Memory B cell (primary cell): ENCODE measurements at places on chromosomes 11 and 22.
A peak's percentile ranks its signal among the peaks of the same experiment; 100 is the strongest.

- no peak for DNase-seq
Observed at GRCh38 chr11:1208394-1209261, 14.2 kb upstream of the MUC5B start.

- DNase-seq, result no peak
Observed at GRCh38 chr11:21625982-21626381, 566.9 kb upstream of the ANO5 start.

- no peak for DNase-seq
Observed at GRCh38 chr11:11577932-11578911, 43.6 kb downstream of the GALNT18 start.

DNA sequence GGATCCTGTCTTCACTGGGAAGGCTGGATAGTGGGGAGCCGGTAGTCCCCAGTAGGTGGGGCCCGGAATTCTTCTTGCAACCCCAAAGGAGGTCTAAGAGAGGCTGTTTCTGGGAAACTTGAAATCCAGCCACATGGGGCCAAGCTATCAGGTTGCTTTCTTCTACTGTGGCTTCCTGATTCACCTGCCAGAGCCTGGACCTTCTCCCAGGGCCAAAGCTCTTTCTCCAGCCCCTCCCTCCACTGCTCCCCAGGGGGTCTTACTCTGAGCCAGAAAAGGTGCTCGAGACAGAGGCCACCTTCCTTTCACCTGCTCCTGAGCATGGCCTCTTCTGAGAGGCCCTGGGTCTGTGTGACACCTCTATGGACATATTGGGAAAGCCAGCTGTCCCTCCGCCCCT, 9.1 kb downstream of the TST start:
- DNase-seq, result no peak

GRCh38 chr11:79028225-79028624, 412.6 kb downstream of the TENM4 start:
- no peak for DNase-seq

GRCh38 chr11:34909955-34910354, 6.2 kb downstream of the APIP start:
- no peak for DNase-seq

DNA sequence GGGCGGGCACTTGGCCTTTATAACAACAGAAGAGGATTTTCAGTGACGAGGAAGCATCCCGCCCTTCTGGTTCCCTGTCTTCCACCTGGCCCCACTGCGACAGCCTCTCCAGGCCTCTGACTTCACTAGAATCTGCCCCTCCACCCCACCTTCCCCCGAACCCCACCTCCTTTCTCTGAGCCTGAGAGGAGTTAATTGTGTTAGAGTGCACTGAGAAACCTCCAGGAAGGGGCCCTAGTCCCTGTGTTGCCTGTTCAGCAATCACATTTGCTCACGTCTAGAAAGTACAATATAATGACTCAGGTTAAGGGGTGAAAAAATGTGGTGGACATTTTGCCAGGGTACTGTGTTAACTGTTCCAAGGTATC, 38.8 kb downstream of the PTPRJ start:
- no peak for DNase-seq

DNA sequence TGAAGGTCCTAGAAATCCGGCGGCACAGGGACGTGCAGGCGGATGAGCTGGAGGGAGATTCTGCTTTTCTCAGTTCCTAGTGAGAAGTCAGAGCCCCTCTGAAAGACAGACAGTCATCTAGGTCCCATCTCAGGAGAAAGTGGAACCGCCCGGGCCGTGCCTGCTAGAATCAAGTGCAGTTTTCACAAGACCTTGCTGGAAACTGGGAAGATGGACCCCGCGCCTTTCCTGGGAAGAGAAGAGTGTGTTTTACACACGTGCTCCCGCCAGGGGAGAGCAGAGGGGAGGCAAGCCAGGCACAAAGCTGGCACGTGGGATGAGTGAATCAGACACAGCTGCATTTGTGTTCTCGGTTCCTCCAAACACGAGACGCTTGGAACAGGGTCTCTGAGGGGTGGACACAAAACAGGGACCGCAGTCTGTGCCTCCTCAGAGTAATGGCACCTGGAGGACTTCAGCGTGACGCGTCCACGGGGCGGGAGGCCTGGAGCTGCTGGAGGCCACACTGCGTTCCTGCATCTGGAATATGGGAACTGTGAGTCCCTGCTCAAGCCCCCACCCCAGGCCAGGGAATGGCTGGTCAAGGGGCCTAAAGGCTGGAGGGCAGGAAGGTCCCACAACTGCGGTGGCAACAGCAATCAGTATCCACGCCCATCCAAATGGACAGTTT, 218.3 kb downstream of the BRD1 start:
- no peak for DNase-seq

- no peak for DNase-seq
Observed at GRCh38 chr11:84947970-84948580, 679.1 kb downstream of the DLG2 start.

- DNase-seq, result no peak
Observed at GRCh38 chr11:20162824-20163782, 2.8 kb upstream of the DBX1 start.

DNA sequence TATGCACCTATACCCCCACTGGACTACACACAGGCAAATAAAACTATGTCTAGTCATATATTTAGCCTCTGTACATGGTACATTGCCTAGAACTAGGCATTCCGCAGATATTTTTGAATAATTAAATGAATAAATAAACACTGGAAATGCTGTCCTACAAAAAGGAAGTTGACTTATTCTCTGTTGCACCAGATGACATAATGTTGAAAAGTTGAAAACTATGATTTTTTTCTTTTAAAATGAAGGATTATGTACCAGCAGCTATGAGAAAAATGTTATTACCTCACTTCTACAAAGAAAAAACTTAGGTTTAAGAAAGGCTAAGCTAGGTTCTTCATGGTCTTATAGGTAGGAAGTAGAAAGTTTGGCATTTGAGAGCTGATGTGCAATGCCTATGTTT, 856.6 kb downstream of the METTL15 start:
- DNase-seq, result no peak

- DNase-seq, result no peak
Observed at GRCh38 chr11:95289378-95290101, 58.5 kb upstream of the SESN3 start.

DNA sequence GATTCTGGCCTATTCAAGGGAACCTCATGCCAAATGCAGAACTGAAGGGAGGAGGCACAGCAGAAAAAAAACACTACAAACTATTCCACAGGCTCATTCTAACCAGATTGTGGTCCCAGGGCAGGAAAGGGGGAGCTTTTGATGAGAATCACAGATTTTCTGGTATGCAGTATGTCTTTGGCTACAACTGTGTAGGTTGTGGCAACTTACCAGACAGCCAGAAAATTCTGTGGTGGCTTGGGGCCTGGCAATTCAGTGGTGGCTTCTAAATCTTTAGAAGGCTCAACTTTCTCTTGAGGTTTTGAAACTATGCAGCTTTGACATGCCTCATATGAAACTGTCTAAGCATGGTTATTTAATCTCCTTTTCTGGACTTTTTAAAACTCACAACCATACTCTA, 850.8 kb upstream of the CCDC90B start:
- DNase-seq, result no peak

DNA sequence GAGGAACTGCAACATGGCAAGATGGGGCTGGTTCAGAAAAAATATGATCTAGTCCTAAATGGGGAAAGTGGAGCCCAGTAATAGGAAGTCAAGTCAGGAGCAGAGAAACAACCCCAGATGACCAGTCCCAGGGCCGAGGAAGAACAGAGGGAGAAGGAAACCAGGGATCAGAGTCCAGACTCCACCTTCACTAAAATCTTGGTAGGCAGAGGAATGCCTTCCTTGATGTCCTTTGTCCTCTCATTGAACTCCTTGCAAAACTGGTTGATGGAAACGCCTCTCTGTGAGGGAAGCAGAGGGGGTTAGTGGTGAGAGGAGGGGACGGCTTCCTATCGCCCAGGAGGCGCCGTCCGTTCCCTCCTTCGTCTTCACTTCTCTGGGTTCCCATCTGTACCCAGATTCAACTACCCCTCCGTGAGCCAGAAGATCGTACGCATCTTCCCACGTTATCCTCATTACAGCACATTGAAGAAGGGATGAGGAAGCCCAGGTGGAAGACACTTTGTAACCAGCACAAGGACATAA, 607 bp downstream of the MRPL11 start:
- no peak for DNase-seq

GRCh38 chr11:56783448-56784041, 35.0 kb upstream of the OR9G4 start:
- DNase-seq, result no peak

DNA sequence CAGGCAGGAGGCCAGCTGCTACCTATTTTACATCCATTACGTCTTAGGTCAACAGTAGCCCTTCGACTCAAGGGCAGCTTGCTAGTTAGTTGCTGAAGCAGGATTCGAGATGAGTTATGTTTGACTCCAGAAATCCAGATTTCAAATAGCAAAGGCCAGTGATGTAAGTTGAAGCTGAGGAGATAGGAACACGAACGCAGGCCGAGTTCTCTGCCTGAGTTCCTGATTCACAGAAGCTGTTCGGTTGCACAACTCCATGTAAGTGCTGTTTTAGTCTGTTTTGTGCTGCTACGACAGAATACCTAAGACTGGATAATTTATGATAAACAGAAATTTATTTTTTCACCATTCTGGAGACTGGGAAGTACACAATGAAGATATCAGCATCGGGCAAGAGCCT, 111.2 kb downstream of the SLC1A2 start:
- no peak for DNase-seq

DNA sequence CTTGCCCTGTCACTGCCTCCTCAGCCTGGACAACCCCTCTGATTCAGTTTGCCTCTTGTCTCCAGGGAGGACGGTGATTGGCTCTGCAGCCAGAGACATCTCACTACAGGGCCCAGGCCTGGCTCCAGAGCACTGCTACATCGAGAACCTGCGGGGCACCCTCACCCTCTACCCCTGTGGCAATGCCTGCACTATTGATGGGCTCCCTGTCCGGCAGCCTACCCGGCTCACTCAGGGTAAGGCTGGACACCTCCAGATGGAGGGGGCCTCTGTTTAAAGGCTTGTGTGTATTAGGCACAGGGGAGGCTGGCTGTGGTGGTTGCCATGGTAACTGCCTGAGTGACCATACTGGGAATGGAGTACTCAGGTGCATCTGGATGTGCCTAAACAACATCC, 8.6 kb downstream of the PHLDB1 start:
- no peak for DNase-seq

DNA sequence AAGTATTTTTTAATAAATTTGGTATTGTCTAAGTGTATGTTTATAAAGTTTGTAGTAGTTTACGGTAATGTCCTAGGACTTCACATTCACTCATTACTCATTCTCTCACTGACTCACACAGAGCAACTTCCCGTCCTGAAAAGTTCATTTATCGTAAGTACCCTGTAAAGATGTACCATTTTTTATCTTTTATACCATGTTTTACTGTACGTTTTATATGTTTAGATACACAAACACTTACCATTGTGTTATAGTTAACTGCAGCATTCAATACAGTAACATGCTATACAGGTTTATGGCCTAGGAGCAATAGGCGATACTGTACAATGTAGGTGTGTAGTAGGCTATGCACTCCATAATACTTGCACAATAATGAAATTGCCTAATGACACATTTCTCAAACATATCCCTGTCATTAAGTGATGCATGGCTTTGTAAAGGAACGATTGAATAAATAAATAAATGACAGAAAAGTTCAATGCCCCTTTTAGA, 12.5 kb upstream of the CARD18 start:
- DNase-seq, result no peak

DNA sequence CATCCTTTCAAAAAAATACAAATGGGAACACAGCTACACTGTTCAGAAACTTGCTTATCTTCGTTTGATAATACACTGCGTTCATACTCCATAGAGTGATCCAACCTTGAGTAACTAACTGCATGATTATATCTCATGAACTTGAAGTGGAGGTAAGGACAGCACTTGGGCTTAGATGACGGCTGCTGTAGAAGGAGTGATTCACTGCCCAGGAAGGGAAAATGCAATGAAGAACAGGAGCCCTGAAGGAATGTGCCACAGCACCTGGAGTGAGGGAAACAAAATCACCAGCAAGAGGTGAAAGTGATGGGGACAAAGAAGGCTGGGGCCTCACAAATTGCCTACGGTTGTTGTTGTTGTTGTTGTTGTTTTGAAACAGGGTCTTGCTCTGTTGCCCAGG, 44.1 kb upstream of the SC5D start:
- DNase-seq, result no peak

GRCh38 chr11:122159861-122160260, 43.8 kb upstream of the BLID start:
- DNase-seq, result no peak

- no peak for DNase-seq
Observed at GRCh38 chr11:15197696-15198095, 83.0 kb downstream of the INSC start.

- DNase-seq, result peak; percentile 65
Observed at GRCh38 chr11:1839924-1840779, 1.4 kb downstream of the TNNI2 start.

DNA sequence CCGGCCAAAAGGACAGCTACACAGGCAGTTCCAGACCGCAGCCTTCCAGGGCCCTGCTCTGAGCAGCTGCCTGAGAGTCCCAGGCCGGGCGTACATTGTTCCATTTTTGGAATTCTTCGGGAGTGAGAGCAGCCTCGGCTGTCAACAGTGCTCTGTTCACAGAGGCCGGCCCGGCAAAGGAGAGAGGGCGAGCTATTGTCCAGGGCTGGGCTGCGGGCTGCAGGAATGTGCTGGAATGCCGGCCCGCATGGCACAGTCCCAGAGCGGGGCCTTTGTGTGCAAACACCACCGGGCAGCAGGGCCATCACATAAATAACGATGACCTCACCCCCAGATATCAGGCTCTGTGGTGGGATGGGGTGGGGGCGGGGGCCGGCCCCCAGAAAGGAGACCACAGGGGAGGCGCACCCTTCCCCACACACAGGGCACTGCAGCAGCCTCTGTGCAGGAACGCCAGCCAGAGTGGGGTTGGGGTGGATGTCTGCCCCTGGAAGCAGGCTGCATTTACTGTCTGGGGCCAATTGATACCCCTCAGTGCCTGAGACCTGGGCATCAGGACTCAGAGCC, 15.8 kb downstream of the LINC01488 start:
- DNase-seq, result no peak

DNA sequence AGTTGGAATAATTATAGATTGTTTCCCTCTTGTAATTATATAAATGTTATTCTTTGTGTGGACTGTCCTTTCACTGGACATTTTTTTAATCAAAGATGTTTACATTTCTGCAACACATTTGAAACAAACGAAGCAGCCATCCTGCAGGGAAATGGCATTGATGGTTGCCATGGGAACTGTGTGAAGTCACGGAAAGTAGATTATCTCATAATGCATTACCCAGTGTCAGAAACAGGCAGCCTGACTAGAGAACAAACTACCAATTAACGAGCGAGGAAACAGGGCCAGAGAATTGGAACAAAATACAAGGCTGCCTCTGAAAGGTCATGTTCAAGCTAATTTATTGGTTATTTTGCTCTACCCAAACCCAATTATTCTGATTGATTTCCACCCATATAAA, 96.9 kb upstream of the LARGE1 start:
- no peak for DNase-seq
